ENCODE measurements at places on chromosomes 12 and 14.

DNA sequence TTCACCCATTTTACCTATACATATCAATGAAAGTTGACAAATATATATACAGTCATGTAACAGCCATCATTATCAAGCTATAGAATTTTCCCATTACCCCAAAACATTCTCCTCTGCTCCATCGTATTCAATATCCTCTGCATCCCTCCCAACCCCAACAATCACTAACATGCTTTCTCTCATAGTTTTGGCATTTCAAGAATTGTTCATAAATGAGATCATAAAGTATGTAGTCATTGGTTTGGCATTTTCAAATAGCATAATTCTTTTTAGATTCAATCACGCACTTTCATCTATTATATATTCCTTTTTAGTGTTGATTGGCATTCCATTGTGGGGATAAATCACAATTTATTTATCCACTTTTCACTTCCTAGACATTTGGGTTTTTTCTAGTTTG, 866.0 kb upstream of the TMEM132C start:
- no peak for DNase-seq

- DNase-seq, result no peak
Observed at GRCh38 chr14:101600336-101600890, 39.1 kb downstream of the DIO3 start.

GRCh38 chr12:110677206-110677911, 11.6 kb downstream of the HVCN1 start:
- DNase-seq, result no peak

GRCh38 chr14:25411781-25412757, 362.1 kb upstream of the STXBP6 start:
- no peak for DNase-seq

- no peak for DNase-seq
Observed at GRCh38 chr12:89357297-89357730, 5.0 kb upstream of the DUSP6 start.

All from effector memory CD8-positive, alpha-beta T cell (primary cell).